GDM1 (cell line): ENCODE measurements at places on chromosomes 12 and 14.
A peak's percentile ranks its signal among the peaks of the same experiment; 100 is the strongest.

- DNase-seq: no peak
Measured at GRCh38 chr14:56687123-56687522, 107.5 kb downstream of the TMEM260 start.

GRCh38 chr14:68131907-68132306 is 312.3 kb downstream of the RAD51B start:
- no peak for DNase-seq

- no peak for DNase-seq
Measured at GRCh38 chr14:98512501-98513251, 759.3 kb downstream of the BCL11B start.

- DNase-seq: no peak
Measured at GRCh38 chr14:95675486-95675885, 10.7 kb upstream of the TCL1B start.

- no peak for DNase-seq
Measured at GRCh38 chr12:106094304-106094703, 44.5 kb downstream of the NUAK1 start.

- no peak for DNase-seq
Measured at GRCh38 chr12:14357486-14357885, 8.0 kb upstream of the ATF7IP start.

DNA sequence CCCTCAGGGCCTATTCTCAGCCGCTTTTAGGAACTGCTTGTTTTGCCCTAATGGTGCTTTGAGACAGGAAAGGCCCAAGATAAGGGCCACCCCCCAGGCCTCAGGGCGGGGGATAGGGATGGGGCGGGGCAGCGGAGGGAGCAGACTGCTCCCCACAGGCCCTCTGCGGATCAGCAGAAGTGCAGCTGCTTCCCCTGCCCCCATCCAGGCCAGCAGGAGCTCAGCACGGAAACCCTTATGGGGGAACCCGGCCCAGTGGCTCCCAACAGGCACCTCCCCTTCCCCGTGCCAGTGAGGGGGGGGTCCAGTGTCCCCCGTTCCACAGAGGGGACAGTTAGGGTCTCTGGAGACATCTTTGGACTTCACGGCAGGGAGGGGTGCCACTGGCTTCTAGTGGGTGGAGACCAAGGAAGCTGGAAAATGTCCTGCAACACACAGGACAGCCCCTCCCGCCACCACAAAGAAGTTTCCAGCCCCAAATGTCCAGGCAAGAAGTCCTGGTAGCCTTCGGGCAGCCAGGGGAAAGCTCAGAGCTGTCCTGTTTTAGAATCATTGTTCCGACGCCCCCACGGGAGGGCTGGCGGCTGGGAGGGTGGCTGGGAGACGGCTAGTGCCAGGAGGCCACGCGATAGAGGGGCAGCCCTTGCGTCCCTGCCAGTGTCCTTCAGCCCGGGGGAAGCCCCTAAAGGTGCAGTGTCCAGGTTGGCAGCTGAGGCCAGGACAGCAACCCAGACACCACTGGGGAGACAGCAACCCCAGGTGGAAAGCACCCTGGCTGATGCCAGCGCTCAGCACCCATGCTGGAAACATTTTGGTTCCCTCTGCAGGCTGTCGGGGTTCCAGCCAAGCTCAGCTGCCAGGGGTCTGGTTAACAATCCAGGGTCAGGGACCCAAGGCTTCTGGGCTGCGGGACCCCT is 10.4 kb upstream of the GPR132 start:
- DNase-seq: peak; percentile 82

- no peak for DNase-seq
Measured at GRCh38 chr12:100381379-100381778, 24.5 kb downstream of the SLC17A8 start.

DNA sequence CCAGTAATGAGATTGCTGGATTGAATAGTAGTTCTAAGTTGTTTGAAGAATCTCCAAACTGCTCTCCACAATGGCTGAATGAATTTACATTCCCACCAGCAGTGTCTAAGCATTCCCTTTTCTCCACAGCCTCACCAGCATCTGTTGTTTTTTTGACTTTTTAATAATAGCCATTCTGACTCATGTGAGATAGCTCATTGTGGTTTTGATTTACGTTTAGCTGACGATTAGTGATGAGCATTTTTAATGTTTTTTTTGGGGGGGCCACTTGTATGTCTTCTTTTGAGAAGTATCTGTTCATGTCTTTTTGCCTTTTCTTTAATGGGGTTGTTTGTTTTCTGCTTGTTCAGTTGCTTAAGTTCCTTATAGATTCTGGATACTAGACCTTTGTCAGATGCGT is 8.1 kb upstream of the SLC15A5 start:
- DNase-seq: no peak

DNA sequence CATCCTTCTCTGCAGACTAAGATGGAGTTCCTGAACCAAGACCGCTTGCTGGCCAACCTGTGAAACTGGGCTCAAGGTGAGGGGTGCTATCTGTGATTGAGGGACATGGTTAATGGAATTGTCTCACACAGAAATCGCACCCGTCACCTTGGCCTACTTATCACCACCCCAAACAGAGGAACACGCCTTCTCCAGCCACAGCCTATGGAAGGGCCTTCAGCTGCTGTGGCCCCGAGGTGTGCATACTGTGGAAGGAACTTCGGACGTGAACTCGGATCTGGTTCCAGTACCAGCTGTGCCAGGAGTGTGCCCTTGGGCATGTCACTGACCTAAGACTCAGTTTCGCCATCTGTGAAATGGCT is 44.4 kb downstream of the EVL start:
- no peak for DNase-seq

- no peak for DNase-seq
Measured at GRCh38 chr12:65984227-65984479, 146.4 kb downstream of the LLPH start.

DNA sequence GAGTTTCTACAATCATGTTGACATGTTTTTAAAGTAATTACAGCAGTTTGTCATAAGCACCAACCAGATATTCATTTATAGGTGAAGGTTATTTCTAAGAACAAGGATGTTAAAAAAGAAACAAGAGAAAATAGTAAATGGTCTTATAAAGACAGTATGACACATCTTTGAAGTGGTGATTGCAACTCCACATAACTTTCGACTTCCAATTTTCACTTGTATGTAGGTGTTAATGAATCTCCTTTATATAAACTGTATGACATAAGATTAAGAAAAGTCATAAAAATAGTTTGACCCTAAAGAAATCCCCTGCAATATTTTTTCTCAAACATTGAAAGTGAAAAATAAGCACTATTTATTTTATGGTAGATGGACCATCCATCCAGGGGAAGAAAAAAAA is 144.8 kb upstream of the PTPRQ start:
- DNase-seq: no peak

DNA sequence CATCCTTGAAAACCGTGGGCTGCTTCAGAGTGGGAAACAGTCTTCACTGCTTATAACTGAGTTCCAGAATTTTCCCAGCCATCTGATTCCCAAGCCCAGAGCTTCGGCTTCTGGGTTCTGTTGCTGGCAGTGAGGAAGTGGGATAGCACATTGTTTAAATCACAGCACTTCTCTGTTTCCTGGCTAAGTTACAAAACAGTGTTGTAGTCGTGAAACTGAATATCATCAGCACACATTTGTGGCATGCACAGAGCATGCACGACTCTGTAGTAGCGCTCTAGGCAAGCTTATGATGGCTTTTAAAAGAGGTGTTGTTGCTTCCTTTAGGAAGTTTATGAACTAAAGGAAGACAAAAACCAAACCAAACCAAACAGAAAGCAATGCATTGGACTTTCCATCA is 1005.5 kb downstream of the NRXN3 start:
- DNase-seq: no peak

DNA sequence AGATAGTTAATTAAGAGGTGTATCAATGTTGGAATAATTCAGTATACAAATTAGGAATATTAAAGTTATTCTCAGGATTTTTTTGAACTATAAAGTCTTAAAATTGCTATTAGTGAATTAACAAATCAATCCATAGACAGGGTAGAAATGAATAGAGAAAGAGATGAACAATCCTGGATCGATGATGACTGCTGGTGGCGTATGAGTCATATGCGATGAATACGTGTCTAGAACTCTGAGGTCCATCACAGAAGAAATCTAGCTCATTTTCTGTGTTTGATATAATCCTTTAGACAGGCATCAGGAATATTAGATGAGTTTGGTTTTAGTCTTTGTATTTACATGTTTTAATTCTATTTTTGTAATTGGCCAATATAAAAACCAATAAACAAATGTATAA is 85.4 kb upstream of the RTL1 start:
- DNase-seq: no peak

GRCh38 chr12:98456576-98457573 is 58.5 kb upstream of the TMPO start:
- no peak for DNase-seq

GRCh38 chr12:66060163-66060907 is 70.2 kb downstream of the LLPH start:
- DNase-seq: no peak

GRCh38 chr14:96156804-96157760 is 47.6 kb upstream of the BDKRB2 start:
- no peak for DNase-seq

DNA sequence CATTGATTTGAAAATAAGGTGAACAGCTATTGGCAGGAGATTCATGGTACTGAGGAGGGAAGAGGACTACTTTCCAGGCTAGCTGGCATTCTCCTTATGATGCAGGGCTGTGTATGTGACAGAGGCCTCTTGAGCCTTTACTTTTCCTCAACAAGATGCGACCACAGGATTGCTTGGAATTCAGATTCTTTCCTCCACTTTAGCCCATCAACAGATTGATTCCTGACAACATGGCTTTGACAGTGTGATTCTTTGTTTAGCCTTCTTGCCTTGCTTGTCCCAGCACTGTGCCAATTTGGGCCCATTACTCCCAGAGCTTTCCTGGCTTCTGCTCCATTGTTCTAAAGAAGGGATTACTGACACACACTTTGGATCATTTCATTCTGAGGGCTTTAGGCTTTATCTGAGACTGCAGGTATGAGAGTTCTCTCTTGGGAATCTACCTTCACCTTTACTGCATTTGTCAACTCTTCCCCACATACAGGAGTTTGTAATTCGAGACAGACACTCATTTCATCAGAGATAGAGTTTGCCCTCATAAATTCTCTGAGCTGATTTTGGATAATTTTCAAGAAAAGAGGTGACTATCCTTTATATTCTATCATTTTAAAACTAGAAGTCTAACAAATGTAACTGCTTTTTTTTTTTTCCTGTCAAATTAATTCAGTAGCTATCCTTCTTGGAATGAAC is 206.4 kb upstream of the GZMB start:
- DNase-seq: no peak

DNA sequence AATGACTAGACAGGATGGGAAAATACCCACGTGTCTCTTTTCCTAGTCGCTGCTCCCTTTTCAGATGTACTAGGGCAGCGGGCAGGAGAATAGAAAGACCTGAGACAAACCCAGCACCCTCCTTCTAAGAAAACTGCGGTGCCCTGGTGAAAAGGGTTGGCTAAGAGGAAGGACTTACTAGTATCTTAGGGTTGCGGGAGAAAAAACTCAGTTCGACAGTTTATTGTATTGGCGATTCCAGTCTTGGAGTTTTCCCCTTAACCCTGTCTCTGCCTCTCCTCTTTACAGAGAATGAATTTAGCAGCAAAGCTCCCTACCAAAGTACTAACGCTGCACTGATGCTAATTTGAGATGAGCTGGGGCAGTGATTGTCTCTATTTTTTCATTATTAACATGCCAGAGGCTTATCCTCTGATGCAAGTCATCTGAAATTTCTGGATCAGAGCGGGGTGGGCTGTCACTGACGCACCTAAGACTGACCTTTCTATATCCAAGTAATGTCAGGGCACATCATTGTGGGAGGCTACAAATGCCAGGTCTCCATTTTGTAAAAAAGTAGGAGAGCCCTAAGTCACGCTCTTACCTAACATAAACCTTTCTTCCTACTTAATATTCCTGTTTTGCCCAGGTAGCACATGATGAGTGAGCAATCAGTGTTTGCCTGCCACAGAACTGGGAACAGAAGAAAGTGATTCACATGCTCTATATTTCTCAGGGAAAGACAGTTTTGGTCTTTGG is 916 bp upstream of the PAWR start:
- no peak for DNase-seq

- no peak for DNase-seq
Measured at GRCh38 chr12:124940393-124941169, 26.1 kb upstream of the UBC start.

- no peak for DNase-seq
Measured at GRCh38 chr12:4648104-4648500, 749 bp downstream of the AKAP3 start.

- DNase-seq: no peak
Measured at GRCh38 chr14:80770114-80770908, 171.2 kb downstream of the CEP128 start.

- DNase-seq: no peak
Measured at GRCh38 chr12:123390498-123391426, 6.8 kb downstream of the KMT5A start.

DNA sequence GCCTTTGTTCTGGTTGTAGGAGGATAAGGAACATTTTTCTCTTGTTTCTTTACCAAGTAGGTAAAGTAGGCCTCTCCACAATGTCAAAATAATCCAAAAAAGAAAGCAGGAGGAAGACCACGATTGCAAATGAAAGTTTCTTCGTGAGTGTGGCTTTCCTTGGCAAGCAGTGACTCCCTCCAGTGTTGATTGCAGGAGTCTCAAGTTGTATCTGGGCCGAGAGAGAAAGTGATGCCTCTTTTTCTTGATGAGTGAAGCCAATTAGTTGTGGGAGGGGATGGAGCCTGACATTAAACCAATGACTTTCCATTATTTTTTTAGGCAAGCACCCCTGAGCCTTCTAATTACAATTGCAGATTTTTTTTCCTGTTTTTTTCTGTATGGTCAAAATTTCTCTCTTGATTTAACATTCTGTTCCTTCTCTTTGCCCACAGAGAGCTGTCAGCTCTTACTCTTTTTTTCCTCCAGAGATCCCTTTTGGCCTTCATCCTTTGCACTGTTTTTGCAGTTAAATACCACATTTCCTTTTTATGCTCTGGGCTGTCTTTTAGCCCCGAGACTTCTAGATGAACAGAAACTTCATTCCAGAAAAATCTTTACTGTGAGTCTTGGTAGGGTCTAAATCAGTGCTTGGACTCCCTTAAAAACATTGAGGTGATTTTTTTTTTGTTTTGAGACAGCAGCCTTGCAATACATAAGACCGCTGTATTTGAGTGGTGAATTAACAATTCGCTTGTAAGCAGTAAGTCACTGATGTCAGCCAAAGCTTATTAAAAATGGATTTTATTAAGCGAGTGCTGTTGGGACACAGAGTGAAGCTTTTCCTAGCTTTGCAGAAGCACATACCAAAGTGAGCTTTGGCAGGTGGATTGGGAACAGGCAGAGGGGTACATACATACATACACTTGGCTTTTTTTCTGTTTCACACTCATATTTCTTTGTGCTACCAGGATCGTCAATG is 15.8 kb downstream of the FBXW8 start:
- no peak for DNase-seq

DNA sequence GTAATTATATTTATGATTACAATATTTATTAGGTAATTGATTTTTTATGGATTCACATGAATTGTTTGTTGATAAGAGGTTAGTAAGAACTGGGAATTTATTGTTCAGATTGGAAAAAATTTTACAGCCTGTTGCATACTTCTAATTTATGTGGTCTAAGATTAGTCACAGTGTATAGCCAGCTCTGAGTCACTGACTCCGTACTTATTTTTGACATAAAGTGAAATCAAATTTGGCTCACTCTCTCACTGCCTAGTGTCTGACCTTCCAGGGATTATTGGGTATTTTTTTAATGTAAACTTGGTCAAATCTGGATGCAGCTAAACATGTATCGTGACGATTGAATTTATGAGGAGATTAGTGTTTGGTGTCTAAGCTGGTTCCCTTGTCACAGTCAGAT is 109.3 kb downstream of the PTPRQ start:
- DNase-seq: no peak
